ENCODE measurements at places on chromosomes 12 and 14. TPM values are rescaled to one million over a fixed set of nuclear protein-coding genes. Genes with fewer than 3 reads are reported as not detected.

GRCh38 chr12:11958221-11959091 lies 112.3 kb upstream of the BCL2L14 start:
- H3K4me1 ChIP-seq, result peaks cover 24% of the 10 kb centered on the region
- H3K27ac ChIP-seq, result peak overlapping the region; percentile 71
- H3K36me3 ChIP-seq, result no peaks in the 10 kb centered on the region
- H3K4me3 ChIP-seq, result no peak overlapping the region
- H3K27me3 ChIP-seq, result peaks cover 13% of the 10 kb centered on the region
- peak; percentile 49 for DNase-seq

DNA sequence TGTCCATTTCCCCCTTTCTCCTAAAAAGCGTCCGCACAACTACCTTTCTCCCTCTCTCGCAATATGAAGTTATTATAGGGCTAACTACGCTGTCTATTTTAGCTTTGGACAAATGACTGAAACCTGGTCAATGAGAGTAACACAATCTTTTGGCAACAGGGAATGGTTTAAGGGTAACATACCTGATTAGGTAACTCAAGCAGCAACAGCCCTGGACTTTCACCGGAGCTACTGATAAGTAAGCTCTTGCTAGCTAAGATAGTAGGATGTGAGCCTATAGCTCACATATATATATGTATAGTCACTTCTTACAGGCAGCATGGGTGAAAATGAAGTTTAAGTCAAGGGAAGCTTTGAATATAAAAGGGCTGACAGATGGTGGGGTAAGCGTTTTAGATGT lies 313.0 kb downstream of the CEP128 start:
- no peak overlapping the region for H3K27ac ChIP-seq
- H3K36me3 ChIP-seq, result no peaks in the 10 kb centered on the region
- no peaks in the 10 kb centered on the region for H3K4me1 ChIP-seq
- no peak overlapping the region for H3K4me3 ChIP-seq

- no peaks in the 10 kb centered on the region for H3K36me3 ChIP-seq
- H3K4me1 ChIP-seq, result no peaks in the 10 kb centered on the region
- H3K4me3 ChIP-seq, result no peak overlapping the region
- peaks cover 51% of the 10 kb centered on the region for H3K27me3 ChIP-seq
- H3K27ac ChIP-seq, result no peak overlapping the region
Measured at GRCh38 chr14:76326918-76327689, 48.8 kb upstream of the ESRRB start.

DNA sequence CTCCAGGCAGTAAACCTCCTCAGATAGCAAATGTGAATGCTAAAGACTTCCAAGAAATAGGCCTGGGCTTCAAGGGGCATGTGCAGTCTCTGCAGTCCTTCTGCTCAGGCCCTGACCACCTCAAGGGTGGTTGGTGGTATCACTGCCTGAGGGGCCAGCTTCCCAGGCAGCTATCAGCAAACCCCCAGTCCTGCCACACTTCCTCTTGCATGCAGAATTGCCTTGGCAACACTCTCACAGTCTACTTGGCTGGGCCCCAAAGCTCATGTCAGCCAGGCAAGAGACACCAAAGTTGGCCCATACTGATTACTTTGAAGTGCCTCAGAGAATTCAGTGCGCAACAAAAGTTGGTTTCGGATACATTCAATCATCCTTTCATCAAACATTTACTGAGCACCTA lies 3.5 kb upstream of the ASB8 start:
- peaks cover 3% of the 10 kb centered on the region for H3K27me3 ChIP-seq
- H3K4me3 ChIP-seq, result no peak overlapping the region
- H3K4me1 ChIP-seq, result peaks cover 31% of the 10 kb centered on the region
- no peaks in the 10 kb centered on the region for H3K36me3 ChIP-seq
- H3K27ac ChIP-seq, result no peak overlapping the region
- DNase-seq, result no peak

- DNase-seq, result no peak
- peaks cover 43% of the 10 kb centered on the region for H3K4me1 ChIP-seq
- no peak overlapping the region for H3K4me3 ChIP-seq
- H3K27ac ChIP-seq, result no peak overlapping the region
- H3K27me3 ChIP-seq, result no peaks in the 10 kb centered on the region
- no peaks in the 10 kb centered on the region for H3K36me3 ChIP-seq
Measured at GRCh38 chr12:52628111-52628507, 9.8 kb upstream of the KRT73 start.

GRCh38 chr12:6080149-6081045 lies 44.1 kb downstream of the VWF start:
- peaks cover 9% of the 10 kb centered on the region for H3K4me1 ChIP-seq
- peaks cover 13% of the 10 kb centered on the region for H3K27me3 ChIP-seq
- no peak for DNase-seq
- peak overlapping the region; percentile 17 for H3K27ac ChIP-seq
- H3K36me3 ChIP-seq, result peaks cover 2% of the 10 kb centered on the region

TMEM120B gene
- total RNA-seq, result 14.5 TPM

GPRC5D gene
- not detected for total RNA-seq
